Stimulated activated CD8-positive, alpha-beta memory T cell treated with anti-CD3 and anti-CD28 coated beads, Interleukin-4, amount 100 ng/mL, for 1 hour (primary cell): ENCODE measurements at places on chromosomes 1 and 21.

GRCh38 chr1:233326319-233326718 lies 1.2 kb upstream of the MAP3K21 start:
- no peak for DNase-seq

DNA sequence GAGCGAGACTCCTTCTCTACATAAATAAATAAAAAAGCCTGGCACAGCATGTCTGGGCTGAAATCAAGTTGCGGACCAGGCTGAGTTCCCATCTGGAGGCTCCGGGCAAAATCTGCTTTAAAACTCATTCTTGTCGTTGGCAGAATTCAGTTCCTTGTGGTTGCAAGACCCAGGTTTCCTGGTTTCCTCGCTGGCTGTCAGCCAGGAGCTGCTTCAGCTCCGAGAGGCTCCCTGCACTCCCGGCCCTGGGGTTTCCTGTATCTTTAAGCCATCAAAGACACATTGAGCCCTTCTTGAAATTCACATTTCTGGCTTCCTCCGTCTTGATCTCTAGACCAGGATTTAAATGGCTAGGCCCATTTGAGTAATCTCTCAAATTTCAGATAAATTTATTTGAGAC lies 20.6 kb upstream of the SCCPDH start:
- no peak for DNase-seq

GRCh38 chr21:15445327-15445726 lies 284.5 kb upstream of the USP25 start:
- no peak for DNase-seq

- no peak for DNase-seq
Measured at GRCh38 chr1:187971851-187972250, 1143.1 kb downstream of the PLA2G4A start.

GRCh38 chr1:31954607-31955283 lies 16.6 kb upstream of the PTP4A2 start:
- no peak for DNase-seq

- DNase-seq: no peak
Measured at GRCh38 chr1:232853994-232854797, 49.0 kb downstream of the MAP10 start.

DNA sequence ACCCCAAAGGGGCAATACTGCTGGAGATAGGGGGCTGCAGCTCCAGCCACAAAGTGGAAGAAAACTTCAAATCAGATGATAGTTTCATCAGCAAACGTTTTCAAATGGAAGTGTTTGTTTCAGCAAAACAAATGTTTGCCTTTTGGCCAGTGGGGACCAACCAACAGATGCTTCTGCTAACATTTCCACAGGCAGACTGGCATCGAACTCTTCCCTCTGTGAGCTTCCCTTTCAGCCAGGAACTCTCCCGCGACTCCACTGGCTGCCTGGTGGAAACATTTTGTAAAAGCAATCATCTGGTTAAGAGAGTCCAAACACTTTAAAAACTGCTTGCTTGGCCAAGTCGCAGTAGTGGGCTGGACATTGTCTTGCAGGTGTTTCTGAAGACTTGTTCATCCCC lies 30.7 kb downstream of the CENPF start:
- no peak for DNase-seq

DNA sequence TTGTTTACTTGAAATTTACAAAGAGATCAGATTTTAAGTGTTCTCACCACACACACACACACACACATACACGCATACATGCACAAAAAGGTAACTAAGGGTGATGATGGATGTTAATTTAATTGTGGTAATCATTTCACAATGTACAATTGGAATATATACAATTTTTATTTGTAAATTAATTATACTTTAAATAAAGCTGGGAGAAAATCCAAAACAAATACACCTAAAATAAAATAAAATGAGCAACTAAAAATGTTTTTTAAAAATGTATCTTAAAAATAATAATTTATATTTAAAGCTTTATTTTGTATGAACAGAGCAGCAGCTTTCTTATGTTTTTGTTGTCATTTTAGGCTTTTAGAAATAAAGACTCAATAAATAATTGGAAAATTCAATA lies 8.2 kb upstream of the INSL5 start:
- no peak for DNase-seq

DNA sequence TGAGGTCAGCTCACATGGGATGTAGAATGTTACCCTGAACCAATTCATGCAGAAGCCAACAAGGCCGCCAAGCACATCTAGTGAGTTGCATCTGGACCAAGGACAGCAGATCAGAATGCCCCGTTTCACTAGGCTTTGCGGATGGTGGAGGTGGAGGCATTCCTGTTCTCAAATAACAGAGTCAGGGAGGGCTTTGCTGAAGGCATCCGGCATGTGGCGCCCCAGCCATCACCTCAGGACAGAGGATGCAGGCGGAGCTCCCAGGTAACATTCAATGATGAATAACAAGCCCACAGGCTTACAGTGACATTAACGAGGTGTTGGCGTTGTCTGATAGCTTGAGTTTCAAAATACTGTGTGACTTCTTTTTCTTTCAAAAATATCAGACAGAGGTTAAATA lies 476.2 kb downstream of the CAMTA1 start:
- DNase-seq: no peak

DNA sequence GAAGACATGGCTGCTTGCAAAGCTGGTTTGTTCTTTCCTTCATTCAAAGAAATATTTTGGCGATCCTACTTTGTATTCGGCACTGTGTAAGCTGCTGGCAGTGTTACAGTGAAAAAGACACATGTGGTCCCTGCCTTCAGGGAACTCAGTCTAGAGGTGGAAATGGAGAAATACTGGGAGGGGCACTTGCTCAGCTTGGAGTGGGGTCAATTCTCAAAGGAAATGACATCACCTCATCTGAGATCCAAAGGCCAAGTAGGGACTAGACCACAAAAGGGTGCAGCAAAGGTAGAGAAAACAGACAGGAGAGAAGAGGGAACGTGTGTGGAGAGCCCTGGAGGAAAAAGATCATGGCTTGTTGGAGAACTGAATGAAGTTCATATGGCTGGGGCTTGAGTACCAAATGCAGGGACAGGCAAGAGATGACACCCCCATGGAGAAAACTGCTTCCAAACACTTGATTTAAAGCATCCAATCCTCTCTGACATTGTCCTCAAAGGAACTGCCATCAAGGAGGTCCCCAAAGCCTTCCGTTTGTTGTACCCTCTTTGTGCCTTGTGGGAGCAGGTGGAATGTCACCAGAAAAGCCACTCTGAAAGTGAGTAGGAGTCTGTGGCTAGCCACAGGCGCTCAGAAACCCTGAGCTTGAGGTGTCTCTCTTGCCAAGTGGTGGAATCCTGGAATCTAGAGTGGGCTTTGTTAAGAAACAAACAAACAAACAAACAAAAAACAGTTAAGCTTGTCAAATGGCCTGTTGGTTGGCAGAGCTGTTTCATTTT lies 48.3 kb upstream of the TDRD10 start:
- DNase-seq: no peak

DNA sequence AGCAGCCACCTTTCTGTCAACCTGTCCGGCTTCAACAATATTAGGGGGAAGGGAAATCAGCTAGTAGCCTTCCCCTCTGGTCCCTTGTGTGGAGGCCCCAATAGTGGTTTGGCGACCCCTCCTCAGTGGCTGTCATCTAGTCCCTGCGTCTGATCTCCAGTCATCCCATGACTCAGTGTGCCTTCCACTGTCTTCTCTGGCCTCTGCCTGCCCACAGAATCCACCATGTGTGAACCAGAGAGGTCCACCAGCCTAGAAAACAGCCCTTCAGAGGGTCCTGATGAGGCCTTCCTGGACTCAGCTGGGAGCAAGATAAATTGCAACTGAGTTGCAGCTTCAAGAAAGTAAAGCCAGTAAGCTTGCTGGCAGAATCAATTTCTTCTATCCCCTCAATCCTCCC lies 3.8 kb upstream of the ATXN7L2 start:
- DNase-seq: no peak

- no peak for DNase-seq
Measured at GRCh38 chr1:19462781-19463503, 22.4 kb downstream of the CAPZB start.
